ENCODE measurements at places on chromosomes 2 and 18.

GRCh38 chr2:151845884-151846283, 17.7 kb upstream of the ARL5A start:
- DNase-seq: no peak

GRCh38 chr2:152508446-152508845, 173.5 kb downstream of the FMNL2 start:
- DNase-seq: no peak

DNA sequence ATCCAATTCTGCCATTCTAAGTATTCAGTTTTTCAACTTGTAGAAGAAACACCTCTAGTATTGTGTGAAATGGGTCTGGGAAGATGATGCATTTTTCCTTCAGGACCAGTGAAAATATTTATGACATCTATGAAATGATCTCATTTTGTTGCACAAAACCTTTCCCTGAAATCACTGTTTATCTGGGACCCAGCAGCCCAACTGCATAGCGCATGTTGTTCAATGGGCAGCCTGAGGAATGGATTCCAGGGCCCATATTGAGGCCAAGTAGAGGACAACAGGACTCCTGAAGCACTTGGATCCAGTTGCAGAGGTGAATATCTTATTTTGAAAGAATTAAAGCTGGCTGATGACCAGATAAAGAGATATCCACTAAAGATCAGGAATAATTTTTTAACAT, 7.3 kb downstream of the RBMS1 start:
- no peak for DNase-seq

- DNase-seq: no peak
Observed at GRCh38 chr2:105261061-105261460, 19.5 kb downstream of the GPR45 start.

DNA sequence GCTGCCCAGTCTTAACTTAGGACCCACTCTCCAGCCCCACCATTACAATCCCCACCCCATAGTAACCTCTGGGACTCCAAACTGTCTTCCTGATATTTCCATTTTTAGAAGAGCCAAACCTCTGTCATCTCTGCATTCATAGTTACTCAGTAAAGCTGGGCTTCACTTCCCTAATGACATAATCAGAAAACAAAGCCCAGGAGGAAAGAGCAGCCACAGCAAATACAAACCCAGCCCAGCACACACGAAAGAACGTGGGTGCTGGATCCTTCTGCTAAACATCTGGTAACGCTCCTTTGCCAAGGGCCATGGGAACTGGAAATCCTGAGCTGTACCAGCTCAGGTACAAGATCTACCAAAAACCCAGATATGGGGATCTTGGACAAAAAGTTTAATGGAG, 36.8 kb upstream of the RIOK3 start:
- DNase-seq: no peak

- no peak for DNase-seq
Observed at GRCh38 chr2:33014268-33014667, 67.5 kb downstream of the LTBP1 start.

- no peak for DNase-seq
Observed at GRCh38 chr2:65997961-65998360, 437.0 kb upstream of the MEIS1 start.

DNA sequence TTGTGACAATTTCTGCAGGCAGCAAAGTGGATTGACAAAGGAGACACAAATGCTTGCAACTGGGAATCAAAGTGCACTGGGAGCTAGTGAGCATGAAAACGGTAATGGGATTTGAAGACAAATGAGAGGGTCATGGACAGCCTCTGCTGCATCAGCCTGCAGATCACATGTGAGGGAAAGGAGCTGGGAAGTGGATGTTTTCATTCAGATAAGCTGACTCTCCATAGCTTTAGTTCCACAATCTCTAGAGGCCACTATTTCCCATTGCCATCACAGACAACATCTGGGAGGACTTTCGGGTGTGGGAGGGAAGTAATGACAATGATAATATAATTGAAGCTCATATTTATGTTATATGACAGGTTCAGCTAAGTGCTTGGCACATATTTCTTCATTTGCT, 28.4 kb downstream of the ADCYAP1 start:
- no peak for DNase-seq

DNA sequence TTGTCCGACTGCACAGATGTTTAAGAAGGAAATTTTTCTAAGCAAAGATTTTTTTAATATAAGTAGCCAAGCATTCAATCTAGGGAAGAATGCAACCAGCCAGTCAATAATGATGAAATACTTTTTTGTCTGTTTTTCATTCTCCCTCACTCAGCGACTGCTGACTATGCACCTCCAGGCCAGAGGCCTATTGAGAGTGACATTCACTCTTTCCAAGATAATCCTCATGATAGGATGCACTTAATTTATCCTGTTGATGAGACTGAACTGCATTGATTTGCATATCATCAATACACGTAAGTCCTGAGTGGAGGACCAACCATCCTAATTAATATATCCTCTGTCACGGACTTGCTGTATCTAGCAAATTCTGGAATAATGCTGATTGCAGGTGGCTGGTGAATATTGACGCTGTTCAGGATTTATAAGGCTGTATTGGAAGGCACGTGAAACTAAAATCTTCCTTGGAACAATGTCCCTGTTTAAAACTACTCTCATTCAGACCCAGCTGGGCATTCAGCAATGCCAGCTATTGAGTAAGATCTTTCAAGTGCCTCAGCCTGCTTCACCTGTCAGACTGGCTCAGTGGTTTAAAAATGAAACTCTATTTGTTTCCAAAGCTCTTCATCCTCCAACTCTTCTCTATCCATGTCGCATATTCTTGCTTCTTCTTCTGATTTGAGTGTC, 142.2 kb downstream of the MAP2 start:
- no peak for DNase-seq

- no peak for DNase-seq
Observed at GRCh38 chr2:54924121-54924520, 126.1 kb downstream of the RTN4 start.

DNA sequence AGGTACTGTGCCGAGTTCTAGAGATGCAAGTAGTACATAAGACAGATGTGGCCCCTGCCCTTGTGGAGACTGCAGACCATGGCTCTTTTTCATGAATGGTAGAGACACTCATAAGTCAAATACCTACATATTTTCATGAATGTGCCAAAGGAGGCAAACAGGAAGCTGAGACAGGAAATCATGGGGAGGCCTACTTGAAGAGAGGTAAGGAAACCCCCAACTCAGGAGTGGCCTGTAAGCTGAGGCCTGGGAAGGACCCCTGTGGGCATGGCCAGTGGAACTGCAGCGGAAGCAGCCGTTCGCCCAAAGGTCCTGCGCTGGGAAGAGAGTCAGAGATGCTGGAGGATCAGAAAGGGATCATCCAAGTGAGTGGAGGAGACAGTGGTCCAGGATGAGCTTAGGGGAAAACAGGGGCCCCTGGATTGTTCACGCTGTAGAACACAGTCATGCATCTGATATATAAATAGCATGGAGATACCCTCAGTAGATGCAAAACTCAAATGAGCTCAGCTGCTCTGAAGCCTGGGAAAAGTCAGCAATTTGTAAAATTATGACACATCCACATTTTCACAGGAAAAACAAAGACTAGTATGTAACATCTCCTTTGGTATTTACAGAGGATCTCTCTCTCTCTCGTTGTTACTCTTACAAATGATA, 228.9 kb downstream of the NEDD4L start:
- DNase-seq: no peak

DNA sequence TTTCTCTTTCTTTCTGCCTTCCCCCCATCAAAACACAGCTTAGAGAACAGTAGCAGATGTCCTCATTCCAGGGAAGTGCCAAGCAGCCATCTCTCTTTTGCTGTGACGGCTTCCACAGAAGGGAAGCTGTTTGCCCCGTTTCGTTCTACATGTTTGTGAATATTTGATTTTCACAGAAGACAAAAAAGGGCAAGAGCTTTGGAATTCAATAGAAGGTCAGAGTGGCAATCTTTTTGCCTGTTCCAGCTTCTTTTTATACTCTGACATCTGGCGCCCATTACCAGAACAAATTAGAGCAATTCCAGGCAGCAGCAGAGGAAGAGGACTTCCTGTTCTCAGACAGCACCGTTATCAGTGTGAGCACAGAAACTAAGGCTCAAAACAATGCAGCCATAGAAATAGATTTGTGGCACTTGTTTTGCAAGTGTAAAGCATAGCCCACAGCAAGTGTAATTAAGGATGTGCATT, 79.0 kb upstream of the CDH19 start:
- no peak for DNase-seq

- DNase-seq: no peak
Observed at GRCh38 chr2:23589739-23590138, 204.8 kb downstream of the KLHL29 start.

GRCh38 chr2:128623776-128624761, 305.4 kb upstream of the HS6ST1 start:
- no peak for DNase-seq

- no peak for DNase-seq
Observed at GRCh38 chr2:11807156-11808015, 61.0 kb downstream of the LPIN1 start.

GRCh38 chr2:152369176-152369860, 34.3 kb downstream of the FMNL2 start:
- DNase-seq: no peak

DNA sequence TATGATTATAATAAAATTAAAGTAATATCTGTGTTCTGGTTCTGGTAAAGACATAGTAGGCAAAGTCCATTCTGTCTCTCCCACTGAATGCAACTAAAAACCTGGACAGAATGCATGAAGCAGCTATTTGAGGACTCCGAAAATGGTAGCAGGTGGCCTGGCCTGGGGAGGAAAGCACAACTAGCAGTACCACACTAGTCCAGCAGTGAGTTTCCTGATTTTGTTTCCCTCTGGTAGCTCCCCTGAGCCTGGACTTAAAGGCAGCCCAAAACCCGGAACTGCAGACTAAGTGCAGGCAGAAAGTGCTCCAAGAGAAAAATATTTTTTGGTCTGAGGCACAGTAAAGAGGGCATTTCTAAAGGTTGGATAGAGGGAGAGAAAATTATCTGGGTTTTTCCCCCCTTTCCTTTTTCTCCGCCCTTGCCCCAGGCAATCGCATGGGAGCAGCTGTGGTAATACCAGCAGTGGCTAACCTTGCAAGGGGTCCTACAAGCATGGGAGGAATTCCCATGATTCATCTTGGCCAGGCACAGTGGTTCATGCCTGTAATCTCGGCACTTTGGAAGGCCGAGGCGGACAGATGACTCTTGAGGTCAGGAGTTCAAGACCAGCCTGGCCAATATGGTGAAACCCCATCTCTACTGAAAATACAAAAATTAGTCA, 32.3 kb downstream of the ASXL2 start:
- DNase-seq: no peak

GRCh38 chr2:239102266-239102665, 254.4 kb downstream of the TWIST2 start:
- no peak for DNase-seq

- DNase-seq: no peak
Observed at GRCh38 chr2:37906131-37906530, 19.0 kb upstream of the RMDN2 start.

- DNase-seq: no peak
Observed at GRCh38 chr2:129914538-129915302, 64.7 kb upstream of the RAB6C start.

- DNase-seq: no peak
Observed at GRCh38 chr2:88671786-88672427, 19.6 kb upstream of the RPIA start.

DNA sequence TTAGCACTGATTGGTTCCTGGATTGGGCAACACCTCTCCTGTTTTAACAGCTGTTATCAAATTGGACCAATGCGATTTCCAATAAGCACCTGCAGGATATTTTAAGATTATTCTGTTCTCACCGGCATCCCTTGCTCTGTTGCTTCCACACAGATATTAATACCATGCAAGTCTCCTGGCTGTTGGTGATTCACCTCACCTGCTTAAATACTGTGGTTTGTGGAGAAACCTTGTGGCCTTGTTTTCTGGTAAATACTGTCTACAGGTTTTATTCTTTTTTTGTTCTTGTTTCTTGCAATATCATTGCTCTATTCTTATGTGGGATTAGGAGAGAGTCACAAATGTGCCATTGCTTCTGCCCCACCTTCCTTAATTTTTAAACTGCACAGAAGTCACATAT, 448.1 kb upstream of the NXPH2 start:
- DNase-seq: no peak

DNA sequence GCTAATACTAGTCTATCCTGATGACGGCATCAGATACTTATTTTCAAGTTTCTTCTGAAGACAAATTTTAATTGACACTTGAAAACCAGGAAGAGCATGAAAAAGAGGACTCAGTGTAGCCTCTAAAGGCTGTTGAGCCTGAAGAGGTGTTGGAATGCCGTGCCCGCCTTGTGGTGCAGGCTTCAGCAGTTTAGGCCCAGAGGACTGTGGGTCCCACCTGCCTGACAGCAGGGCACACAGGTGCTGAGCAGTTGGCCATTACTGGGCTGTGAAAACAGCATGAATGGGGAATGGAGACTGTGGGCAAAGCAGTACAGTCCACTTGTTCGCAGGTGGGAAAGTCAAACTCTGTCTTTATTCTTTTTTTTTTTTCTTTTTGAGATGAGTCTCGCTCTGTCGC, 49.8 kb upstream of the THOC1 start:
- no peak for DNase-seq

GRCh38 chr18:59132810-59133465, 6.7 kb upstream of the SEC11C start:
- no peak for DNase-seq

- DNase-seq: no peak
Observed at GRCh38 chr18:54931152-54931551, 28.1 kb downstream of the CCDC68 start.

DNA sequence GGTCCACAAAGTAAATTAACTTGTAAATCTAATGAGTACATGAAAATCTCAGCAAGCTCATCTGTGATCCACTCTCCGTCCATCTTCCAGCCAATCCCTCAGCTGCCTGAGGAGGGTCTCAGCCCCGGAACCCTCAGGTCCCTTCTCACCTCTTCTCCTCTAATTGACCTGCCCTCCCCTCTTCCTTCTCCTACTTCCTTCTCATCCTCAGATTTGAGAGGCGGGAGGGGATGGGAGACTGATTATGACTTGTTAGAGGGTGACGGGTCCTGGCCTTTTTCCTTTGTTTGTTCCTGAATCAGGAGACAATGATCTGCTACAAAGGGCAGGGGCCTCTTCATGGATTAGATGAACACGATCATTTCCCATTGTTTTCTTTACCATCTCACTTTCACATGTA, 80.1 kb downstream of the CYBRD1 start:
- DNase-seq: no peak

- no peak for DNase-seq
Observed at GRCh38 chr2:240164586-240164985, 24.1 kb upstream of the OTOS start.

DNA sequence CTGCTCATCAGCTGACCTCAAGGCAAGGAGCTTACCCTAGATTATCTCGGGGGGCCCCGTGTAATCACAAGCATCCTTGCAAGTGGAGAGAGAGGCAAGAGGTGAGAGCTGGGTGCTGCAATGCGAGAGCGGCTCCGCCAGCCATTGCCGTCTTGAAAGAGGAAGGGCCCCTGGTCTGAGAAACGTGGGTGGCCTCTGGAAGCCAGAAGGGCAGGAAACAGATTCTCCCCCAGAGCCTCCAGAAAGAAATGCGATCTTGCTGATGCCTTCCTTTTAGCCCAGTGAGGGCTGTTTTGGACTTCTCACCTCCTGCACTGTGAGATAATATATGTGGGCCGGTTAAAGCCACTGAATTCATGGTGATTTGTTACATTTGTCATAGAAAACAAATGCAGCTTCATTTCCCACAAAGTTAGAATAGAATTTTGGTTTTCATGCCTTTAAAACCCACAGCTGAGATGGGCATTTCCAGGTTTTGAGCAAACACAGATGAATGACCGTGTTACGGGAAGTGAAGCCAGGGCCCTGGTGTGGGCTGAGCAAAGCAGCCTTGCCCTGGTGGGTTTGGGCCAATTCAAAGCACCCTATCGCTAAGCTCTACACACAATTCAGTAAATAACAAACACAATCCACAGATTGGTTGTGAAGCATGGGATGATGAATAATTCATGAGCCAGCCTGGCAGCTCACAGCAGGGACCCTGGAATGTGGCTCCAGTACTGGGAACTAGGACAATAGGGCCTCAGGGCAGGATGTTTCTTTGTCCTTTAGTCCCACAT, 319.9 kb upstream of the HS6ST1 start:
- no peak for DNase-seq

Measured in cortex of kidney (tissue), 1 donor.